Stimulated activated CD8-positive, alpha-beta memory T cell treated with anti-CD3 and anti-CD28 coated beads, Interleukin-2, amount 100 ng/mL, for 48 hours (primary cell): ENCODE measurements at places on chromosomes 6 and 20.

GRCh38 chr6:7640607-7641577 lies 50.9 kb downstream of the SNRNP48 start:
- no peak for DNase-seq

- DNase-seq = no peak
These were observed 55.2 kb upstream of the TBC1D7 start for GRCh38 chr6:13383328-13384163.

GRCh38 chr6:84448331-84448730 lies 220.9 kb upstream of the CEP162 start:
- no peak for DNase-seq

DNA sequence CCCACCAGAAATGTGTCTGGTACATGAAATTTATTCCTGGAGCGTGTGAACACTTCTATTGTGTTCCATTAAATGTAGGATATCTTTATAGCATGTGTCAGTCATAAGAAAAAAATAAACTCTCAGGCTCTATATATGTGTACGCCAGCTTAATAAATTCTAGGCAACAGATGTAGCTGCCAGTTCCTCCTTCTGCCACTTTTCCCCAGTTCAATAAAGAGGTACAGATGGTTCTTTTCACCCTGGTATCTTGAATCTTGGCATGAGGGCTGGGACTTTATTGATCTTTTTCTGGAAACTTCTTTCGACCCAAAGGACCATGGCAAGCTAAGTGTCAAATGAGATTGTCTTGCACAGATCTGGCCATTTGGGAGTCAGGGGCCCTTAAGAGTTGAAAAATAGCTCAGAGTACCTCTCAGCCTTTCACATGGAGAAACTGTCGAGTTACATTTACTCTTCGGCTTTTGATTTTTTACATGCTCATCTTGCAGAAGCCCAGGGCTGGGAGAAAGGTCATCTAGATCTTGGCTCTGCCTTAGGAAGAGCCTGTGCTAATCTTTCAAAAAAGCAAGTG lies 240.9 kb downstream of the DOK5 start:
- no peak for DNase-seq

DNA sequence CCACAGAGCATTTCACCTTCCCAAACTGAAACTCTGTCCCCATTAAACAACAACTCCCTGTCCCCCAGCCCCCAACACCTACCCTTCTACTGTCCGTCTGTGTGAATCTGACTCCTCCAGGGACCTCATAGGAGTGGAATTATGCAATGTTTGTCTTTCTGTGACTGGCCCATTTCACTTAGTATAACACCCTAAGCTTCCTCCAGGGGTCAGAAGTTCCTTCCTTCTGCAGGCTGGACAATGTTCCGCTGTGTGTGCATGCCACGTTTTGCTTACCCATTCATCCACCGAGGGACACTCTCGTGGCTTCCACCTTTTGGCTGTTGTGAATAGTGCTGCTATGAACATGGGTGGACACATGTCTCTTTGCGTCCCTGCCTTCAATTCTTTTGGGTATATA lies 37.6 kb upstream of the MPC1 start:
- DNase-seq = no peak

DNA sequence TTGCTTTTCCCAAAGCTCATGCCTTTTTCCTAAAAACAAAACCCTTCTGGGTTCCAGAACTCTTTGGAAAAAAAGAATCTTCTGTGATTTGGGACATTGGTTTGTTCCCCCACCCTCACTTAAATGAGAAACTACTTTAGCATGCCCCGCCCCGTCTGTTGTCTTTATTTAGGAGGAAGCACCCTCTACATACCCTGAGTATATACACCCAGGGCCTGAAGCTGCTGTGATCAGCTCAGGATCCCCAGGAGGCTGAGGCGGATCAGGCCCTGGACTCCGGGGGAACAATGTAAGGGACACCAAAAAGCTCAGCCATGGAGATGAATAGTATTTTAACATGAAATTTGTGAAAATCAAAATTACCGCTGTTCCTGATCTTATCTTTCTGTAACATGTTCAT lies 1.4 kb downstream of the BCAS1 start:
- DNase-seq = no peak

- DNase-seq = no peak
These were observed 72.4 kb downstream of the FGD2 start for GRCh38 chr6:37077905-37078296.
